ENCODE measurements at places on chromosomes 2 and 18.

DNA sequence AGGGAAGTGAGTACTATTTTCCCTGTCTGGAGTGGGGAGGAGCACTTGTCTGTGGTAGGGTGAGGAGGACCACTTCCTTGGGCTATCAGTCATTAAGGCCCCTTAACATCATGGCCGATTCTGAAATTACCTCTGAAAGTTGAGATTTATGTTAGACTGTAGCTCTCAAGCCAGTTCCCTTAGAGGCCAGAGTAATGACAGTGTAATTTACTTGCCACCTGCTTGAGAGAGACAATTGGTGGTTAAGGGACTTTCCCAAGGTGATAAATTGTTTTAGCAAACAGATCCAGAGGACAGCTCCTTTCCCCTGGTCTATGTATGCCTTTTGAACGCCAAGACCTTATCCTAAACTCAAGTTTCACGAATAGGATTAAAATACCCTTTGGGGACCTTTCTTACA lies 56.1 kb downstream of the NEDD4L start:
- no peak for DNase-seq

- DNase-seq = no peak
These were observed 42.2 kb downstream of the FRZB start for GRCh38 chr2:182824056-182824766.

DNA sequence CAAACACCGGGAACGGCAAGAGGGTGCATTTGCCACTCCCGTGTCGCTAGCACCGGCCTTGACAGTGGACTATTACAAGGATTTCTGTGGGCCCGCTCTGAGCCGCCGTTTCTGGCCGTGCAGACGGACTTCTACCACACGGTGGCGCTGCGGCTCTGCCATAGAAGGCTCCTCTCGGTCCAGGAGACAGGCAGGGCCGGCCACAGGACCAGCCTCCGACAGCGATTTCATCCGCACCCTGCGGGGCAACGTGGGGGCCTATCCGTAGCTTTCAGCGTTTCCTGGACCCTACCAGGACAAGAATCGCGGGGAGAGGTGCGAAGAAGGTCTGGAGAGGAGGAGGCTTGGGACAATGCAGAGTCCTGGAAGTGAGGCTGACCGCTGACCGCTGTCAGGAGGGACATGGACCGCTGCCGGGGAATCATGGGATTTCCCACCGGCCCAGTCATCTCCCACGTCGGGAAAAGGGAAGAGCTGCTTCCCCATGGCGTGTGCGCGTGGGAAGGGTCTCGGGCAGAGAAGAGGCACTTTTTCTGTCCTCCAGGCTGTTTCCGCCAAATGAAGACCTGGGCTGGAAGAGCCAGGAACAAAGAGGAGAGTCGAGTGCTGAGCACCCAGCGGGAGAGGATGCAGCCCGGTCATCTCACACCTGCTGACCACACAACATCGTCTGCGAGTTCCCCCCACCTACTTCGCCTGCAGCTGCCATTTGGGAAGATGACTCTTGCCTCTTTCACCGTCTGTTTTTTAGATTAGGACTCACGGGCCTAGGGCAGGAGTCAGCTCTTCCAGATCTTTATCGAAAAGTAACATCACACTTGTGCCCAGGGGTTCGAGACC lies 35.5 kb upstream of the HAAO start:
- peak; percentile 85 for DNase-seq

GRCh38 chr2:56715683-56716082 lies 531.9 kb downstream of the CCDC85A start:
- DNase-seq = no peak

GRCh38 chr2:73836141-73836943 lies 7.6 kb downstream of the STAMBP start:
- DNase-seq = no peak

DNA sequence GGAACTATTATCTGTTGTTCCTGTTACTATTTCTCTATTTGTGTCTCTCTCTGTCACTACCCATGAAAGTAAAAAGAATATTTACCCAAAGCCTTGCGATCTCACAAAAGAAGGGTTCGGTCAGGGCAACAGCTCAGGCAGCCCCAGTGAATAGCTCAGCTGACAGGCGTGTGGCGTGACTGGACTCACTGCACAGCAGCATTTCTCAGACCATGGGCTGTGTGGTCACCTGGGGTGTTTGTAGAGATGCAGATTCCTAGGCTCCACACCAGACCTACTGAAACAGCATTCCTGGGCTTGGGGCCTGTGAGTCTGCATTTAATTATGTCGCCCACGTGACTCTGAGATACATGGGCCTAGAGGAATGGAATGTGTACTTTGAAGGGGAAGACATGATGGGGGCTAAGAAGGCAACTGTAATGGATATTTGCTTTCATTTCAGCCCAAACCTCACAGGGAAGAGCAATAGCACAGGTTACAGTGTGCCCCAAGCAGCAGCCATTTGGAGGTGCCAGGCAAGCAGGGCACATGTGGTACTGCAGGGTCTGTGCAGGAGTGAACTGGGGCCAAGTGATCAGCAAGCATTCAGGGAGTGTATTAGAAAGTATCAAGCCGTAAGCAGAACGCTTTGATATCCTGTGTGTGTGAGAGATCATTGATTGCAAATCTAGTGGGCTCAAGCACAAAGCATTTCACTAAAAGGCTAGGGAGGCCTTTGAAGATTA lies 90.4 kb upstream of the RBMS1 start:
- DNase-seq = no peak

DNA sequence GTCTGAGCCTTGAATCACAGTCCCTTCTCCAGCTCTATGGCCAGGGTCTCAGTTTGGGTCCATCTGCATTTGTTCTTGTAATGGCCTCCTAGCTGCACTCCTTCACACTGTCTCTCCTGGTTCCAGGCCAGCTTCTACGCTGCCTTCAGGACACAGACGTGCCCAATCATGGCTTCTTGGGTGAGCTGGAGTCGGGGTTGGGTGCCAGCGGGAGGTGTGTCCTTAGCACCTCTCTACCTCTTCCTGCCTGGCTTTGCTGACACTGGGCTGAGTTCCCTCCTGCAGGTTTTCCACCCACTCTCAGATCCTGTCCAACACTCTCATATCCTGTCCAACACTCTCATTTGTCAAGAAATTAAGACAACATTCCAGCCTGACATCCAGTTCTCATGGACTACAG lies 9.6 kb downstream of the TRPM8 start:
- no peak for DNase-seq

GRCh38 chr2:105425936-105426625 lies 27.2 kb upstream of the FHL2 start:
- no peak for DNase-seq

- no peak for DNase-seq
These were observed 234.3 kb downstream of the ALK start for GRCh38 chr2:29687121-29687520.

DNA sequence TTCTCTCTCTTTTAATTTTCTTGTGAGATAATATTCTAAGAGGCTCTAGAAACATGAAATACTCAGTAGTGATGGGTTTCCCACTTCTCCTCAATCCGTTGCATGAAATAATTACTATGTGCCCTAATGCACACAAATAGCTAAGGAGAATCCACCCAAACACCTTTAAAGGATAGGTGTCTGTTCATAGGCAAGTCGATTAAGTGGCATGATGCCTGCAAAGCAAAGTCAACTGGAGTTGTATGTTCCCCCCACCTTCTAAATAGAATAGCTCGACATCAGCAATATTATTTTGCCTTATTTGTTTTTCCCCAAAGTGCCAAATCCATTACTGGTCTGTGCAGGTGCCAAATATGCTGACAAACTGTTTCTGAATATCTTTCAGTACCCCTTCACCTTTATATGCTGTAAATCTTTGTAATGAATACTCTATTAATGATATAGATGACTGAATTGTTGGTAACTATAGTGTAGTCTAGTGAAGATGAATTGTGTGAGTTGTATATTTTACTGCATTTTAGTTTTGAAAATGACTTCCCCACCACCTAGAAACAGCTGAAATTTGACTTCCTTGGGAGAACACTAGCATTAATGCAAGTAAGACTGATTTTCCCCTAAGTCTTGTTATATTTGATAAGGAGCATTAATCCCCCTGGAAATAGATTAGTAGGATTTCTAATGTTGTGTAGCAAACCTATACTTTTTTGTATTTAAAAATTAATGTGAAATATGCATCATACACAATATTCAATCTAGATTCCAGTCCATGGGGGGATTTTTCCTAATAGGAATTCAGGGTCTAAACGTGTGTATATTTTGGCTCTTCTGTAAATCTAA lies 9.0 kb downstream of the TBR1 start:
- DNase-seq = no peak

GRCh38 chr2:102826904-102827303 lies 65.1 kb downstream of the TMEM182 start:
- DNase-seq = no peak

- DNase-seq = no peak
These were observed 5.8 kb upstream of the TMEM37 start for GRCh38 chr2:119425620-119426395.

DNA sequence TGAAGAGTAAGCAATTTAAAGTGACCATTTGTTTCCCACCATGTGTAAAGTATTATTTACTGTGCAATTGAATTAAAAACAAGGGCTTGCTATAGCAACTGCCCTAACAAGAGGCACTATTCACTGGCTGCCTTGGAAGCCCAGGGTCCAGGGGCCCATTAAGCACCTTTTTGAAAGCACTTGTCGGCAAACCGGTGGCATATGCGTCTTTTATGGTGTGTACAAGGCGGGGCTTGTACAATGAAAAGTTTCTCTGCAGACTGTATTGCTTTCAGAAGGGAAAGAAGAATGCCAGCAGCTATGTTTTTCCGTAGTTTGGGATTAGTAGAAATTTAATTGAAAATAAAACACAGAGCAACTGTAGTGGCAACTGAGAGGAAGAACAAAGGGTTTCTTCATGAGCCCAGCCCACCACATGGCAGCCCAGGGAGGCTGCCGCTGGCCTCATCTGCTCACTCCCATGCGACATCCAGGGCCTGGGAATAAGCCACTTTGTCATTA lies 279.5 kb upstream of the PARD3B start:
- no peak for DNase-seq

GRCh38 chr18:10661317-10661716 lies 135.5 kb downstream of the NAPG start:
- no peak for DNase-seq

DNA sequence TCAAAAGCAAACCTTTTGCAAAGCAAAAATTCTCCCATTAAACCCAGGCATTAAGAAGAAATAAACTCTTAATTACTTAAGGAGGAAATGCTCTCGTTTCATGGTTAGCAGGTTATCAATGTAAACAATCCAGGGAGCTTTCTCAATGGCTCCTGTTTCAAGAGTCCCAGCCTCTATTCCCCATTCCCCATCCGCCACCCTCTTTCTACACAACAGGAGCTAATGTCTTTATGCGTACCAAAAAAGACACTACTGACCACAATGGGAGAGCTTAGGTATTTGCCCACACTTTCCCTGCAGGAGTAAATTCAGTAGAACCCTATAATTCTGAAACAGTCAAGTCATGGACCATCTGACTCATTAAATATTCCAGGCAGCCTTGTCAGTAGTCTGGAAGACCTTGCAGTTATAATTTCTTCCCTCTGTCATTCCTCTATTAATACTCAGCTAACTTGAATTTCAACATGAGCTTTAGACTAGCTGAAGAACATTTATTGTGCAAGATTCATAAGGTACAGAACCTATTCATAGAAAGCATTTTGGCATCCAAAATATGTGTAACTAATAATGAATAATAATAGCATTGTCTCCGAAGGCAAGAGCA lies 48.6 kb downstream of the SLC8A1 start:
- DNase-seq = no peak

DNA sequence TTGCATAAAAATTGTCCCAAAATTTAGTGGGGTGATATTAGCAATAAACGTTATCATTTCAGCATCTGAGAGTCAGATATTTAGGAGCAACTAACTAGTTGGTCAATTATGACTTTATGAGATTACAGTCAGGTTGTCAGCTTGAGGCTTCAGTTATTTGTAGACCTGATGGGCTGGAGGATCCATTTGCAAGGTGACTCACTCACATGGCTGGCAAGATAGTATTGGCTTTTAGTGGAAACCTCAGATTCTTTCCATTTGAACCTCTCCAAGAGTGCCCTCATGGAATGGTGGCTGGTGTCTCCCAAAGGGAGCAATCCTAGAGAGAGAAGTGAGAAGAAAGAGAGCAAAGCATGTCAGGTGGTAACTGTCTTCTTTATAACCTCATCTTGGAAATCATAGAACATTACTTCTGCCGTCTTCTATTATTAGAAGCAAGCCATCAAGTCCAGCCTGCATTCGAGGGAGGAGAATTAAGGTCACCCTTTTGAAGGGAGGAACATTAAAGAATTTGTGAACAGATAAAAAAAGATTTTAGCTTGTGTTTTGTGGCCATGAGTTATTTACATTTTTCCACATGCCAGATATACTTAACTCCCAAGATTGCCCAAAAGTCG lies 92.5 kb downstream of the HAUS1 start:
- no peak for DNase-seq

DNA sequence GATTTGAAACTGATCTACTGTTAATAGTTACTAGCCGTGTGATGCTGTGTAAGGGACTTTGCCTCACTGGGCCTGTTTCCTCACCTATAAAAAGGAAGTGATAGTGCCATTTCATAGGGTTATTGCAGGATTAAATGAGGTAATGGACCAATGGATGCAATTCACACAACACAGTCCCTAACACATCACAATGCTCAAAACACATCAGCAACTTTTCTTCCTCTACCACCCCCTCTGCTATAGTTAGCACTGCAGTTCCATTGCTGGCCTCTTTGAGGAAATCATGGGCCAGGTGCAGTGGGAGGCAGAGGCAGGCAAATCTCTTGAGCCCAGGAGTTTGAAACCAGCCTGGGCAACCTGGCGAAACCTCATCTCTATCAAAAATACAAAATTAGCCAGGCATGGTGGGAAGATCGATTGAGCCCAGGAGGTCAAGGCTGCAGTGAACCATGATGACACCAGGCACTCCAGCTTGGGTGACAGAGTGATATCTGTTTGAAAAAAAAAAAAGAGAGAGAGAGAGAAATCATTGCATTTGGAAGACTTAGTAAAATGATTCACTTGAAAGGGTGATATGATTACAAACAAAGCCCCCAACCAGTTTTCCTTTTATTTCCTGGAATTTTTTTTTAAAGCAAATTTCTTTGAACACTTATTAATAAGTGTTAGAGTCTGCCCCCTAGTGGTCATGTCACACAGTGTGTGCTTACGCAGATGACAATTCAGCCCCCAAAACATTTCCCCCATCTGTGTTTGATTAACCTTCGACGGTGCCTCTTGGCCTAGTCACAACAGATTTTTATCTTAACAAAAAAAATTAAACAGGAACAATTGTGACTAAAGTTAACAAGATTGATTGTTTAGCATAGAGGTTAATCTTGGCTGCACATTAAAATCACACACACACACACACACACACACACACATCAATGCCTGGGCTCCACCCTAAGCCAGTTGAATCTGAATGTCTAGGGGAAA lies 88.6 kb upstream of the BCL11A start:
- DNase-seq = peak; percentile 76
